ENCODE measurements at places on chromosomes 6 and 20.

GRCh38 chr6:166419717-166420116 is 37.0 kb upstream of the MPC1 start:
- no peak for DNase-seq

- DNase-seq: no peak
Measured at GRCh38 chr6:133610227-133610840, 278.6 kb upstream of the TCF21 start.

DNA sequence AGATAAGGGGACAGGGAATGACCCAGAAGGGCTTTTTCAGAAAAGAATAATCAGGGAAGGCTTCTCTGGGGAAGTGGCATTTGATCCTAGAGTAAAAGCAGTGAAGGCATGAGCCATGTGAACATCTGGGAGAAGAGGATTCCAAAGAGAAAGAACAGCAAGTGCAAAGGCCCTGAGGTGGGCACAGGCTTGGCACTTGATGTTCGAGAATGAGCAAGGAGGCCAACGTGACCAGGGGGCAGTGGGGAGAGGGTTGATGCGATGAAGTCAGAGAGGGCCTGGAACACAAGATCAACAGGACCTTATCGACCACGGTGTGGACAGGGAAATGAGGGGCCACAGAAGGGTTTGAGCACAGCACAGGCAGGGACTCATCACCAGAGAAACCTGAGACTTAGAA is 5.8 kb downstream of the GRM4 start:
- DNase-seq: no peak

DNA sequence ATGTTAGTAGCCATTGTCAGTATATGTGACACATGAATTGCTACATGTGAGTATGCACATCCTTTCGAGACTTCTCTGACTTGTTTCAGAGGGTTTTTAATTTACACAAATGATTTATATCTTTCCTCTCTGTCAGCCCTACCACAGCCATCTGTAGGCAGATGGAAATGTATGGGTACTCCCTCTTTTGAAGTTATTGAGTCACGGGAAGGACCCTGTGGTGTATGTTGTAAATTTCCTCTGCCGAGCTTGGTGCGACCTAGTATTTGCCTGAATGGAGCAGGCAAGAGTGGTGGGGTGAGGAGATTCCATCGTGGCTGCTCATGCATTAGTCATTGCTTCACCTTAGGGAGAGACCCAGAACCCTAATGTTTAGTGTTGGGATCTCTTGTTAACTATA is 171.9 kb downstream of the JARID2 start:
- no peak for DNase-seq

DNA sequence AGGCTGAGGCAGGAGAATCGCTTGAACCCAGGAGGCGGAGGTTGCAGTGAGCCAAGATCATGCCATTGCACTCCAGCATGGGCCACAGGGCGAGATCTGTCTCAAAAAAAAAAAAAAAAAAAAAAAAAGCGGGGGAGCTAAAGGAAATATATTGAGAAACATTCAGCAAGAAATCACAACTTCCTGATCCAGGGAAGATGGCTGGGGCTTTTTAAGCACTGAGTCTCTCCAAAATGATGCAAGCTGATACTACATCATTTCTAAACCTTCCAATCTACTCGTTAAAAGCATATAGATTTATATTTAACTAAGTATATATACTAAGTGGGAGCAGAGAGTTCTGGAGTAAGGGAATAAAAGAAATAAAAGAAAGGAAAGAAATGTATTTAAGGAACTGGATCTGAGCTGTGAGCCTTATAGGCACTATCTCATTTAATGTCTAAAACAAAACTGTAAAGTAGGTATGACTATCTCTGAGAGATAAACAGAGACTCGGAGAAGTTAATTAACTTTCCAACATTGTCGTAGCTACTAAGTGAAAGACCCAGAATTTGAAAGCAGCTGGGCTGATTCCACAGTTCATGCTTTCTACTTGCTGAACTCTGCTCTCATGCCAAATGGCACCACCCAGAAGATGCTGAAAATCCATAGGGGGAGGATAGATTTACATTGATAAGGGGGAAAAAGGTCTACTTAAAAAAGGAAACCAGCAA is 215.0 kb upstream of the MARCKS start:
- no peak for DNase-seq

GRCh38 chr6:6714118-6714897 is 125.8 kb downstream of the LY86 start:
- DNase-seq: no peak

GRCh38 chr20:47603260-47603659 is 101.6 kb downstream of the NCOA3 start:
- no peak for DNase-seq

GRCh38 chr6:161482517-161482858 is 208.6 kb upstream of the AGPAT4 start:
- no peak for DNase-seq

DNA sequence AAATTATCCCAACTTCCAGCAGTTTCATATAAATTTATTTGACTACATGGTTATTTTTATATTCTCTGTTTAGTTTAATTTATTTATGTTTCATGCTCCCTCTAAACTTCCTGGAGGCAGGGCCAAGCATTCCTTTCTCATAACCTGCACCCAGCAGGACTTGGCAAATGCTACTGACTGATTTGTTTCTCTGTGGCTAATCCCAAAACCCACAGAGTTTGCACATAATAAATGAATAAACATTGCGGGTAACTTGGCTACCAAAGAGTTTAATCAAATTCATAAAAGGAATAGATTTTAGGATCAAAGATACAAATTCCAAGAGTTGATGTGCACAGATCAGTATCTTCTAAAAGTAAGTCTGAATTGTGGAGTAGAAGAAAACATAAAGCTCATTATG is 239.5 kb downstream of the SLC35F1 start:
- DNase-seq: no peak

DNA sequence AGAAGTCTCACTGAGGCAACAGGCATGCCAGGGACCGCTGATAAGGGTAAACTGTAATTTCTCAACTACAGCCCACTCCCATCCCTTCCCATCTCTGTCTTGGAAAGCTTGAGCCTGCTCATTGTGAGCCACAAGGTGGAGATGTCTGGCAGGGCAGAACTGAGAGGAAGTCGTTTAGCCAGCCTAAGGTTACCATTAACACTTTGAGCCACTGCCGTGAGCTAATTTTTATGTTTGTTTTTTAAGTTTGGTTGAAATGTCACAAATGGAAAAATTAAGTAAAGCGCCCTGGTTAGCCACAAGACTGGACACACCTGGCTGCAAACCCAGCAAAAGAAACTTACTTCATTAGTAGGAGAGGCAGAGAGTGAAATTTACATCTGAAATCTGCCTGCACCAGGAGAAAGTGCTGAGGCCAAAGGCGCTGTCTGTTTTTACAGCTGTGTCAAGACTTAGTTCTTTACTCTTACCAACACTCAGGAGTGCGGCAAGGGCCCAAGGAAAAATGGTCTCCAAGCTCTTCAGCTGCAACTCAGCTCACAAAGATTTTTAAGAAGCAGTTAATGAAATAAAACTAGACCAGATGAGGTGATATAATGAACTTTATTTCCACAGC is 50.0 kb upstream of the FAM83C start:
- no peak for DNase-seq

DNA sequence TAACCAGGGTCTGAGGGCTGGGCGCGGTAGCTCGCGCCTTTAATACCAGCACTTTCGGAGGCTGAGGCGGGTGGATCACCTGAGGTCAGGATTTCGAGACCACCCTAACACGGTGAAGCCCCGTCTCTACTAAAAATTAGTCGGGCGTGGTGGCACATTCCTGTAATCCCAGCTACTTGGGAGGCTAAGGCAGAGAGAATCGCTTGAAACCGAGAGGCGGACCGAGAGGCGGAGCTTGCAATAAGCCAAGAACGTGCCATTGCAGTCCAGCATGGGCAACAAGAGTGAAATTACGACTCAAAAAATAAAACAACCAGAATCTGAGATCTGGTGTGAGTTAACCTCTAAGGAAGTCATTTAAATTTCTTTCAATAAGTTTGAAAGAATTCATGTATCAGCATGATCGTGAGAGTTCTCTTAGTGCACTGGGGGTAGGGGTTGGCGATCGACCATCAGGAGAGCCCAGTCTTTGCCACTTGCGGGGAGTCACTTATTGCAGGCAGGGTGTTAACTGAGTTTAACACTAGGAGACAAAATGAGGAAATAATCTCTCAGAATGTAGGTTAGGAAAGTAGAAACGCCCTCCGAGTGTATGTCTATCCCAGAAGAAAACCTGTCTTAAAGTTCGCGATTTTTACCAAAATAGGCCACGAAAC is 206.5 kb upstream of the ZNF184 start:
- DNase-seq: no peak

DNA sequence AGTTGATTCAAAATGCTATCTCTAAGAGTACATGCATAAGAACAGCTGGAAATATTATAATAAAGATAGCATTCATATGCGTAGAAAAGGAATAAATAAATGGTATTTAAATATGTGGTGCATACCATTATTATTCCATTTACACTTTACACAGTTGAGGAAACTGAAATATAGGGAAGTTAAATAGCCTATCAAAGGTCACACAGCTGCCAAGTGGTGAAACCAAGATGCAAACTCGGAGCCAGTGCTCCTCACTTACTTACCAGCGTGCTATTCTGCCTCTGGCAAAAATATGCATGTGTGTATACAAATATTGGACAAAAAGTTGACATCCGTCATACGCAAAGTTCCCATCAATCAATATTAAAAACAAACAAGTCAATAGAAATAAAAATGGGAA is 22.3 kb upstream of the ANKEF1 start:
- no peak for DNase-seq

GRCh38 chr20:17399303-17399985 is 131.7 kb downstream of the BFSP1 start:
- DNase-seq: no peak

- DNase-seq: no peak
Measured at GRCh38 chr6:125656287-125656870, 93.1 kb upstream of the HEY2 start.

GRCh38 chr6:34979994-34980393 is 90.9 kb downstream of the ANKS1A start:
- no peak for DNase-seq

- DNase-seq: no peak
Measured at GRCh38 chr20:40958598-40958997, 70.0 kb upstream of the TOP1 start.

DNA sequence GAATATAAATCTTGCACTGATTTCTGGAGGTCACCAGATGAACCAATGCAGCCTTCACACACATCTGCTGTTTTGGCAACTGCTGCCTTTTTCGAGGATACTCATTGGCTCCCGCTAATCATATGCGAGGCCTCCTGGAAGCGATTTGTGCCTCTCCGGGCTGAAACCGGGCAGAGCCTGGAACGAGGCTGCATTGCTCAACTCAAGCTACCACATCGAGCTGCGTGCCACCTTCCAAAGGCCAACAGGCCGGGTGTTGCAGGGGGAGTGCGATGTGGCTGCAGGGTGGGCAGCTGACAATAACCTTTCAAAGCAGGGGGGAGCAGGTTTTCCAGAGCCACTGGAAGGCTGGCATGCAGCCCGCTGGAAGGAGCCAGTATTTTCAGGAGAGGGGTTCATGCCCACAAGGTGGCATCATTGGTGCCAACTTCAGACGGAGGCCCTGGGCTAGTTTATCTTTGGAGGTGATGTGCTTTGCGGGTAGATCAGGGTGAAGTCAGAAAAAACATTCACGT is 122.6 kb upstream of the IFNGR1 start:
- peak; percentile 21 for DNase-seq

DNA sequence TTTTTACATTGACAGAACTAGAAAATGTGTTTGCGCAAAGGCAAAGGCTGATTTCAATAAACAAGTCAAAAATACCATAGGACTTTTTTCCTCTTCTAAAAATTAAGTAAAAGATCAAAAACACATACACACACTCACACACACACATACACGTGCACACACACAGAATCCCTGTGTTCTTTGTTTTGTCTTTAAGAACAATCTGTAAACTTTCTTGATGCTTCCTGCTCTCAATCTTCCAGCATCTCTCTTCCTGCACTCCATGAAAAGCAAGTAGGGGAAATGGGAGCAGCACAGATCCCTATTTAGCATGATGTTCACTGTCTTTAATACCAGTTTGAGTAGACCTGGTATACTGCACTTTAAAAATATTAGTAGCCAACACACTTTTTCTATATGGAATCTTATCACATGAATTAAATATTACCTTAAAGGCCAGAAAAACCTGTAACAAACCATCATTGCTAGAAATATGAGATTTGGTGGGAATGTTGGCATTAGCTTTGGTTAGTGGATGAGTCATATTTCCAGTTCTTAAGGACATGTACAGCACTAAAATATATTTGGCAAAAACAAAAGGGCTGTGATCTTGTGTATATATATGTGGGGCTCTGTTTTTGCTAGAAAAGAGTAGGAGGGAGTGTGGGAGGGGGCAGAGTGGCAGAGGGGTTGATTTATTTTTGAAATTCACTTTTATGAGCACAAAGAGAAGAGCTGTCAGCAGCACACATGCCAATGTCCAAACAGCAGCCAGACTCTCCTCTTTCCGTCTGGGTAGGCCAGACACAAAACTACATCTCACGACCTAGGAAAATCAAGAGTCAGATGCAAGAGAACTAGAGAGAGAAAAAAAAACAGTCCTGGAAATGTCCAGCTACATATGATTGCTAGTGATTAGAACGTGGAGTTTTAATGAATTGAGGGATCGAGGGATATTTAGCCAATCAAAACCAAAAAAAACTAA is 4.6 kb downstream of the PTPRK start:
- no peak for DNase-seq

GRCh38 chr6:158161566-158162254 is 6.4 kb downstream of the SERAC1 start:
- no peak for DNase-seq

Measured in stimulated activated CD4-positive, alpha-beta T cell treated with anti-CD3 and anti-CD28 coated beads, TNF-alpha, amount 100 ng/mL, for 24 hours (primary cell).